ENCODE measurements at places on chromosomes 11 and 22.

- no peak for DNase-seq
Measured at GRCh38 chr22:39743935-39744334, 149.6 kb downstream of the ENTHD1 start.

DNA sequence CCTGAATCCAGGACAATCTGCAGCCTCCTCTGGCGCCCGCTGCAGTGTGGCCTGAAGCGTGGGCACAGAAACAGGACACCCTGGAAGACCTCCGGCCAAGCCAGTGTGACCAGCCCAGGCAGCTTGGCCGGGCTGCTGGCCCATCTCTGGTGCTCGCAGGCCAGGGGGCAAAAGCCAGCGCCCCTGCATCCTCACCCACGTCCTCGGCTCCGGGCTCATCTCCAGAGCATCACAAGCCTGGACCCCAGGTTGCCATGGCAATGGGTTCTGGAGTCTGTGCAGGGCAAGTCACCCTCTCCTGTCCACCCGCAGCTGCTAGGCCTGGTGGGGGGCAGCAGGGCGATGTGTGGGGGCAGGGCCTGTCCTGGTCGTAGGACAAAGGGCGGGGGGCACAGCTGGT is 9.3 kb upstream of the PDGFB start:
- DNase-seq: no peak

- DNase-seq: no peak
Measured at GRCh38 chr11:3942160-3942955, 86.9 kb downstream of the STIM1 start.

DNA sequence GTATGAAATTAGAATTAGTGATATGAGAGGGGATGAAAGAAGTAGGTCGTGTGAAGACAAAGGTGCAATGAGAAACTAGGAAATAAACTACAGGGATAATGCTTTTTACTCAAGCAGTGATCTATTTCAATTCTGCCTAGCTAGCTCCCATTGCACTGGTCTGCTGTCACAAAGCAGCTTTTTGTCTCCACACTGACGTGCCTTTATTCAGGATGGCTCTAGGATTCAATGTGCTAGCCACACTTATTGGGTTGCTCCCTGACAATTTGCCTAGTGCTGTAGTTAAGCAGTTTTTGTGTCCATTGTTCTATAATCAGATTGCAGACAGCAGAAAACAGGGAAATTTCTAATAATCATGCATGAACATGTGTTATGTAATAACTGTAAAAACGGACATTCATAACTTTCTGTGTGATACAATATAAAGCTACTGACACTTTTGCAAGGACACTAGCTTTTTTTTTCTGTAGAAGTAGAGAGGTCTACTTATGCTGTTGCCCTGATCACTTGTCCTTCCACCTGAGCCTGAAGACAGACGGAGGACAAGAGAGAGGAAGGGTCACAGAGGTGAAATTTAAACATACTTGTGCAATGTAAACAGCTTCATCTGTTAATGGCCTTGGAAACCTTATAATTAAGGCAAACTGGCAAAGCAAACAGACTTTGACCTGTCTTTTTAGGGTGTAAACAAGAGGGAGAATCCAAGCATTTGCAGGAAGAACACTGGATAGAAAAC is 269.6 kb downstream of the LRRC4C start:
- no peak for DNase-seq

DNA sequence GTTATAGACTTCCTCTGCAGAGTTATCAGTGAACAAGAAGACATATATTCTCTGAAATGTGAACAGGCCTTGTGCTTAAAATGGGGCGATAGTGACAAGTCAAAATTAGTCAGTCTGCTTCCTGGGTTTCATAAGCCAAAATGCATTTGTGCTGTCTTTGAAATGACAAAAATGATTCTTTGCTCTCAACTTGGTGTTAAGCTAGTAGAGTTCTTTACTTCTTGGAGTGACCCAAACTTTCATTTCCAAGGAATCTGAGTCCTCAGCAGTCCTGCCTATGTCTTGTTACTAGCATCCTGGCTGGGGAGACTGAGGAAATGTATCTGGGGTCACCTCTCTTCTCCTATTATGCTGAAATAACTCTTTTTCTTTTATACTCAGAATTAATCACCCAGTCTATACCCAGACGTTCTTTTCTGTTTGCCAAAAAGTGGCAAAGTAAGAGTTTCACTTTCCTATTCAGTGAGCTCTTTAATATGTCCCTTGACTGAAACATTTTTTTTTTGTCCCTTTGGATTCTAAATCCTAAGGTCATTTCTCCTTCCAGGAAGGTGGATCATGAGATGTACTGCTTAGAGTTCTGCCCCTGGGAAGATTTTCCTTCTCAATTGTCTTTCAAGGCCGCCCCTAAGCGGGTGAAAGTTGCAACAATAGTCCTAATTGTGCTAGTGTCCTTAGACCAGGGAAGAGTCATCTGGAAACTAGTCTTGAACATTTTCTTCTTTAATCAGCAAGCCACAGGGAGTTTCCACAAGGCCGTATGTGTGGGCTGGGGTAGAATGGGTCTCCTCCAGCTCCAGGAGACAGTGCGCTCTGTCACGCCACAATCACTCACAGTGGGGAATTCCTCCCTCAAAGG is 53.0 kb upstream of the RDX start:
- DNase-seq: no peak

Measured in BJ (cell line).